ENCODE measurements at places on chromosomes 12 and 14. TPM values are rescaled to one million over a fixed set of nuclear protein-coding genes. Genes with fewer than 3 reads are reported as not detected.

Gene JPH4
- total RNA-seq = 28.5 TPM

Gene CHST11
- 13.4 TPM for total RNA-seq

Gene TMPRSS12
- not detected for total RNA-seq

Gene TMCC3
- total RNA-seq = 2.4 TPM

Gene MYO1H
- not detected for total RNA-seq

Gene PPP4R4
- 11.1 TPM for total RNA-seq

Gene AGAP2
- 1.1 TPM for total RNA-seq

Gene KERA
- not detected for total RNA-seq

Gene C14orf180
- not detected for total RNA-seq

Gene ADAM21
- not detected for total RNA-seq

Gene ANG
- total RNA-seq = 2.3 TPM

Gene WNT1
- not detected for total RNA-seq

Gene DBX2
- total RNA-seq = not detected

Gene DAD1
- total RNA-seq = 213 TPM

Gene ASIC1
- 1.6 TPM for total RNA-seq

Gene TAS2R43
- 2.6 TPM for total RNA-seq

Gene CLEC14A
- not detected for total RNA-seq

Gene DDIT3
- 3.9 TPM for total RNA-seq

Gene MSI1
- total RNA-seq = 12.8 TPM

Gene BATF
- not detected for total RNA-seq

Gene DTX1
- total RNA-seq = 4.7 TPM

Gene RNF212B
- total RNA-seq = not detected

Gene DEGS2
- total RNA-seq = 0.35 TPM

Gene SPX
- total RNA-seq = 0.16 TPM

Gene SLC17A8
- not detected for total RNA-seq

Gene CMA1
- not detected for total RNA-seq

Gene MUCL1
- not detected for total RNA-seq

Gene ISM2
- total RNA-seq = 0.69 TPM

Gene TSPAN19
- total RNA-seq = 0.50 TPM

Gene DAO
- total RNA-seq = not detected

Gene NPFF
- total RNA-seq = 0.69 TPM

Gene CLEC1B
- not detected for total RNA-seq

Gene KRT79
- total RNA-seq = 0.21 TPM

Gene CDCA3
- total RNA-seq = 37.2 TPM

Gene MBIP
- total RNA-seq = 24.4 TPM

All from GM23338 (cell line).